ENCODE measurements at places on chromosomes 16 and 17.
A peak's percentile ranks its signal among the peaks of the same experiment; 100 is the strongest.

GRCh38 chr16:69012906-69013305 lies 92.5 kb upstream of the HAS3 start:
- DNase-seq: no peak

- peak; percentile 38 for DNase-seq
Measured at GRCh38 chr16:3214904-3215600, 19.9 kb downstream of the ZNF200 start.

GRCh38 chr17:61605692-61606091 lies 14.7 kb upstream of the NACA2 start:
- DNase-seq: no peak

GRCh38 chr16:77679391-77679790 lies 42.9 kb upstream of the NUDT7 start:
- no peak for DNase-seq

GRCh38 chr17:73304971-73305812 lies 6.6 kb downstream of the CDC42EP4 start:
- peak; percentile 85 for DNase-seq

Measured in kidney tubule cell (primary cell).